Ascending aorta (tissue), 2 donors: ENCODE measurements at places on chromosomes 4 and X. TPM values are rescaled to one million over a fixed set of nuclear protein-coding genes. Genes with fewer than 3 reads are reported as not detected.

DNA sequence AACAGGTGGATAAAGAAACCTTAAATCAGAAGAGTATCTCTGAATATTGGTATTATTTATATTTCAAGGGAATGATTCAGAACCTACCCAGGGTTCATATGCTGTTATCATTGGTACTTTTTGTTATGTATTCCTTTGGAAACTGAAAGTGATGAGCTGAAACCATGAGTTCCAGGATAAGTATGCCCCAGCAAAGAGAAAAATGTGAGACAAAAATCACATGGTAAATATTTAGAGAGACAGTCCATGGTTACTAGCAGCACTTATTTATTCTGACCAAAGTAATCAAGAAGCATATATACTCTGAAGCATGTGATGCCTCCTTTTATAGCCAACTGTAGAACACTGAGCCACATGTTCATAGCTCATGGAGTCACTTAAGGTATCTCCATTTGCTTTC is 277.7 kb downstream of the ARAP2 start:
- DNase-seq = no peak

DNA sequence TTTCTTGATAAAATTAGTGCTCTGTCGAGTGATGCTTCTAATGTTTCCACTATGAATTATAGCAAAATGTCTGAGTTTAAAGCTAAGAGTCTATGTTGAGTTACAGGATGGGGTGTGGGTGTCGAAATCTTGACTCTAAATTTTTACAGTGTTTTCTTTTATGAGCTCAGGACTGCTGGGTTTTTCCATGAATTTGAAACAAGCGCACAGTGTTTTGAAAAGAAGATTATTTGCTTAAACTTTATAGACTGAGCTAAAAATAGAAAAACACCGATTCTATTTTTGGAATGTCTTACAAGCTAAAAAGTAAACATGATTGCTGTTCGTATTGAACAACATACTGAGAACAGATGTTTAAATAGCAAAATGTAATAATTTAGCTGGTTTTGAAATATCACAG is 7.5 kb downstream of the PTTG2 start:
- no peak for DNase-seq

GRCh38 chr4:152462695-152463094 is 73.2 kb downstream of the FBXW7 start:
- DNase-seq = no peak

DNA sequence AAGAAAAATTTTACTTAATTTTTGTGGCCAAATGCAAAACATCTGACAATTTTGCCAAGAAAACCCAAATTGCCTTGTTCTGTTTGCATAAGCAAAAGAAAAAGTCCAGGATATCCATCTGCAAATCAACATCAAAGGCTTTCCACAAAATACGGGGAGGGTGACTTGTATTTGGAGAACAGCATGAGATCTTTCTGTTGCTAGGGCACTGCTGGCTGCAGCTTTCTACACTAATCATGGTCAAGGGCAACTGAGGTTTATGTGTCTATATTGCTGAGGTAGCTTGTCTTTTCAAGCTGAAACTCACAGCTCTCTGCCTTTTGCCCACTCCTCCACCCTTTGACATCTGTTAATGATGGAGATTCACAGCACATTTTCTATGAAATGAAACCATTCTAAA is 389.1 kb downstream of the NKX6-1 start:
- no peak for DNase-seq

DNA sequence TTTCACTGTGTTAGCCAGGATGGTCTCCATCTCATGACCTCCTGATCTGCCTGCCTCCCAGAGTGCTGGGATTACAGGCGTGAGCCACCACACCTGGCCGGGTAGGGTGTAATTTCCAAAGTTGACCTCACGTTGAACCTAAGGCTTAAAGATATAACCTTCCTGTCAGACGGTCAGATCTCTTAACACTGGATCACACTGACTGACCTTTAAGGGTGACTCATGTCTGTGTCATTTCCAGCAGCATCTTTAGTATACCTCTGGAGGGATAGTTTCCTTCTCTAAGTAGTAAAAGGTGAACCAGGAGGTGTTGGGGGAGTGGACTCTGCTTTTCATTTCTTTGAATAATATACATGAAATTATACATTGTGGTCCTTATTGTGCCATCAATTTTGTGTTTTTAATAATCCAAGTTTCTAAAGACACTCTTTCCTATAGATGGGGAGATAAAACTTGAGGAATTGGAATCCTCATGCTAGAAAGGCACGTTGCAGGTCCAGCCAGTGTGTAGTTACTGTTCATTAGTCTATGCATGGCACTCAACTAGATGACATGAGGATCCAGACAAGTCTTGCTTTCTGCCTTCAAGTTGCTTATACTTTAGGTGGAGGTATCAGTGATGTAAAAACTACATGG is 45.7 kb downstream of the ARHGAP10 start:
- DNase-seq = no peak

DNA sequence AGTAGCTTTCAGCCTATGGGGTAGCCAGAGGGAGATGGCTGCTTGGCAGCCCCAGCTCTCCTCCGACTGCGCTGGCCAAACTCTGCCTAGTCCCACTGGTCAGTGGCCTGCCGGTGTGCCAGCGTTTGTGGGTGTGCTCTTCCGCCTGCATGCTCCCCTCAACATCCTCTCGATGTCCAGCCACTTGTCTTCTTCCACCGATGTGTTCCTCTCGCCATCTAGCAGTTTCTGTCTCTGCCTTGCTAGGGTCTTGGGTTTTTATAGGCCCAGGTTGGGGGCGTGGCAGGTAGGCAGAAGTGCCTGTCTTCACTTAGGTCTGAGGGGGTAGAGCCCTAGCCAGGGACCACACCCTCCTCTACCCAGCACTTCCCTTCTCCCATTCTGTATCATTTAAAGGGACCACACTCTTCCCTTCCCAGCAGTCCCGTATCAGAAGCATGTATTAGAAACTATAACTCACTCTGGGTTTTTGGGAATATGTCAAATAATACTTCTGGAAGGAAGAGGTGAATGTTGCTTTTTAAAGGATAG is 124.4 kb downstream of the KDM6A start:
- no peak for DNase-seq

- no peak for DNase-seq
These were observed 102.8 kb upstream of the PDLIM3 start for GRCh38 chr4:185638093-185638492.

DNA sequence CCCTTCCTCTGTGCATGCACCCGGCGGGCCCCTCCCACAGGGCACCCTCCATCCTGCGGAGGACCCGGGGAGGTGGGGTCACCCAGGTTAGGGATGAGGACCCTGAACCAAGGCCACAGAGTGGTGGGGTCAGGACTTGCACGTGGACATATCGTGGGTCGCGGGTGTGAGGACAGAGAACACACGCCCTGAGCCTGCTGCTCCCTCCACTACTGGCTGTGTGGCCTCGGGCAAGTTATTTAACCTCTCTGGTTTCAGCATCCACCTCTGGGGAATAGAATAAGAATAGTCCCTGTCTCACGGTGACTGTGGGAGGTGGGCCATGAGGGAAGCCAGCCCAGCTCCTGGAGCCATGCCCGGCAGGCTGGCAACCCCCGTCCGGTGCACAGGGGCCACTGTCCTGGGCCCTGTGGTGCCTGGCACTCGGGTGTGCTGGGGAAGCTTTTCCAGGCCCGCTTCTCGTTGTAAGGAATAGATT is 5.1 kb downstream of the PSAPL1 start:
- peak; percentile 34 for DNase-seq

DNA sequence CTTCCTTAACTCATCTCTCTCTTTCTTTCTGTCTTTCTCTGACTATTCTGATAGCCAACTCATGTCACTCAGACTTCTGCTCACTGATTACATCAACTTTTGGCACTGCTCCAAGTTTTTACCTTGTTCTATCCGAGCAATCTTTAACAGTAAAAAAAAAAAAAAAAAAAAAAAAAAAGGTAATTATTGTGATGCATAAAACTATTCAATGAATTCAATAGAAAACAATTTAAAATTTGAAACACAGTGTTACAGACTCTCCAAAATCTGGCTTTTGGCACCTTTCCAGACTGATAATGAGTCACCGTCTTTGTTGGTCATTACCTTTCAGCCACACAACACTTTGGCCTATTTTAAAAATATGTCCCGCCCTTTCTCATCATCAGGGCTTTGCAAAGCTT is 229.5 kb downstream of the GALNTL6 start:
- no peak for DNase-seq

DNA sequence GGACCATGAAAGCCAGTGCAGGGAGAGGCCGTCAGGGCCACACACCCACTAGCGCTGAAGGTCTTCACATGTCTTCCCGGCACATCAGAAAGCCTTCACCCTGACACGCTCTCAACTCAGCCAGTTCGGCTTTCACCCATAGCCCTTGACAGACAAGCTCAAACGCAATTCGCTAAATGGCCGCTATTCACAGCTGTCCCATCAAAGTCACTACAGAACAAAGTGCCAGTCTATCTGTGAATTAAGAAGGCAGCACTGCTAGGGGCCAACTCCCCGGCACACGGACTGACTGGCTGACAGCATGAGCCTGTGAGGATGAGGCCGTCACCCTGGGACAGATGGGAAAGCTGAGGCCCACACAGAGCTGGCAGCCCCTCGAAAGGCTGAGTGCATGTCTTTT is 45.7 kb downstream of the ACOX3 start:
- no peak for DNase-seq

GRCh38 chrX:110432091-110432905 is 73.7 kb downstream of the RTL9 start:
- no peak for DNase-seq

- DNase-seq = no peak
These were observed 132.9 kb downstream of the STIM2 start for GRCh38 chr4:26993539-26993938.

DNA sequence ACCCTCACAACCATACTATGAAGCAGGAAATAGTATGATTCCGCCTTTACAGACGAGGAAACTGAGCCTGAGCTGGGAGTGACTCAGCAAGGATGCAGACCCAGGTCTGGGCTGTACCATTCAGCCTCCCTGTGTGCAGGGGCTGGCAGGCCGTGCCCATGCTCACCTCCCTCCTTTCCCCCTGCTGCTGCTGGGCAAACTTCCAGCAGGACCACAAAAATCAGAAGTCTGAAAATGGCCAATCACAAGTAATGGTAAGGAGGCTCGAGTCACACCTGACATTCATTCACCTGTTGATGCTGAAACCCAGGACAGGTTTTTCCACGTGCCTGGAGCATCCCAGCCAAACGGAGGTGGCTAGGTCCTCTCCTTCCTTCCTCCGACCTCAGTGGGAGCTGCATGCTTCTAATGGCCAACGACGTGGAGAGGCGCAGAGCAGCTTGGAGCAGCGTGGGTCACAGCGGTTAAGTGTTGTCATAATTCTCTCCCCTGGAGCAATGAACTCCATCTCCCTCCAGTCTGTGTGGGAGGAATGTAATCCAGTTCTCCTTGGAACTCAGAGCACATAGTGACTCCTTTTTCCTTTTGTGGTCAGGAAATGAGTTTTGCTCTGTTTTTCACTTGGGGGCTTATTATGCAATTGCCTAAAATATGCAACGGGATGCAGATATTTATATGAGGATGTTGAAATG is 371.7 kb downstream of the BCOR start:
- DNase-seq = peak; percentile 60

FAM241A gene
- 6.8 TPM for total RNA-seq

TLL1 gene
- total RNA-seq = 7.8 TPM

SSX2B gene
- not detected for total RNA-seq

RAB9A gene
- total RNA-seq = 1.5 TPM
